ENCODE measurements at places on chromosomes 4 and X.
A peak's percentile ranks its signal among the peaks of the same experiment; 100 is the strongest.

- no peak for DNase-seq
These were observed 3.4 kb downstream of the HEPH start for GRCh38 chrX:66167431-66167830.

GRCh38 chr4:158630893-158631292 is 40.8 kb downstream of the C4orf46 start:
- no peak for DNase-seq

DNA sequence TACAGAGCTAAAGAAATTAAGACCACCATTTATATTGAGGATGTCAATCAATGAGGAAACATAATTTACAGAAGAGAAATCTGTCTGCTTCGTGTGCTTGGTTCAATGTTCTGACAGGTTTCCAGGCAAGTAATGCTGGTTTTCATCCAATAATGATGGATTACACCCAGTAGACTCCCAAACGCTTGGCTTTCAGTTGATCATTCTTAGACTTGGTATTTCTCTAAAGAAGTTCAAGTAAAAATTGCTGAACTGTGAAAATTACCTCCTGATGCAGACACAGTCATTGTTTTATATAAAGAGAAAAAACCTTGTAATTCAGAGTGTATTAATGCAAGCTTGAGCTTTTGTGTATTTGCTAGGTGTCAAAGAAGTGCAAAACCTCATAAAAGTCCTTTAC is 85.0 kb downstream of the VCX3A start:
- DNase-seq, result no peak

GRCh38 chr4:150379454-150379853 is 202.5 kb upstream of the MAB21L2 start:
- DNase-seq, result no peak

DNA sequence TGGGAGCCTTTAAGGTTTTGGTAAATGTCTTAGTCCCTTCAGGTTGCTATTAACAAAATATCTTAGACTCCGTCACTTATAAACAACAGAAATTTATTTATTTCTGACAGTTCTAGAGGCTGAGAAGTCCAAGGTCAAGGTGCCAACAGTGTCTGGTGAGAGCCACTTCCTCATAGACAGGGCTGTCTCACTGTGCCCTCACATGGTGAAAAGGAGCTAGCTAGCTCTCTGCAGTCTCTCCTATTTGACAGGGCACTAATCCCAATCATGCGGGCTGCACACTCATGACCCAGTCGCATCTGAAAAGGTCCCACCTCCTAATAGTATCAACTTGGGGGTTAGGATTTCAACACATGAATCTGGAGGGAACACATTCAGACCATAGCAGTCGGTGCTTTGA is 63.4 kb upstream of the KLF3 start:
- no peak for DNase-seq

GRCh38 chrX:151702026-151702714 is 6.9 kb downstream of the PRRG3 start:
- DNase-seq, result no peak

DNA sequence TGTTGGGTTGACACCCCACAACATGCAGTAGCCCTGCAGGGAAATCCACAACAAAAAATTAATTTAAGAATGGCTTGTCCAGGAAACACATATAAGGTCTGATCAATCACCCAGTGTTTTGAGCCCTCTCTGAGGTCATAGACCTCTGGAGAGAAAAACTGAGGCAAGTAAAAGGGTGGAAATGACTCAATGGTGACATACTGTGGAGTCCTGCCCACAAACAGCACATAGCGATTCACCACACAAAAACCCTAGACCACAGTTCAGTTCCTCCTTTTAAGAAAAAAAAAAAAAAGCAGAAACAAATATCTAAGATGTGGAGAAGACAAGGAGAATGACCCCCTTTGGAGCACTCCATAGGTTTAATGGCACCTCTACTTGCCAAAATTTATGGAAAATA is 2691.0 kb downstream of the PCDH7 start:
- no peak for DNase-seq

- no peak for DNase-seq
These were observed at the start of gene GABRA4 for GRCh38 chr4:46993075-46994006. Gene GABRA4, minus strand, starts transcription at chr4:46993581. Its CDS starts 157 bp downstream, at chr4:46993424.

- DNase-seq, result no peak
These were observed 15.8 kb upstream of the LEF1 start for GRCh38 chr4:108184453-108185049.

DNA sequence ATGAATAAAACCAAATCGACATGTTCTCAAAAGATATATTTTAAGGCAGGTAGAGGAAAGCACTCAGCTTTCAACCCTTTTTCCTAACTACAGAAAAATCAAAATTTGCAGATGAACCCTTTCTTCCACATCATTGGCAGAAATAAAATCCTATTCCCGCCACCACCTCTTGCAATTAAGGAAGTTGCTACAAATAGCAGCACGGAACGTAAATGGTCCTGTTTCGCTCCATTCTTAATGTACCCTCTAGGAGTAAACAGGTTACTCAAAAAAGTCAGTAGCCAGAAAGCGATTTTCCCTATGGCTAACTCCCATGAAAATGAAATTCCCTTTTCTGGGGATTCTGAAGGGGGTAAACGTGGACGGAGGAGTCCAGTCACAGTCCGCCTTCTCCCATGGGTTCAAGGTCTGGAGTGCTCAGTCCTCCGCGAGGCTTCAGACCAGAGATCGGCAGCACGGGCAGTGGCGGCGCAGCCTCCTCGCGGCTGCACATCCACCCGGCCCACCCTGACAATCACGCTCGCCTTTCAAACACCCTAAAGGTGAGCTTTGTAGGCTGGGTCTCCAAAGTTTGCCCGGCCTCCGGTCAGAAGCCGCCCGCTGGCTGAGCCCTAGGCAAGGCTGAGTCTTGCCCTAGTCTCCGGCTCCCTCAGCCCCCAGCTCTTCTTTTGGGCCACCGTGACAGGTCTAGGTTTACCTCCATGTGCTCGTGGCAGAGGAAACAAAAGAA is 1.8 kb downstream of the ATP11C start:
- peak; percentile 21 for DNase-seq

DNA sequence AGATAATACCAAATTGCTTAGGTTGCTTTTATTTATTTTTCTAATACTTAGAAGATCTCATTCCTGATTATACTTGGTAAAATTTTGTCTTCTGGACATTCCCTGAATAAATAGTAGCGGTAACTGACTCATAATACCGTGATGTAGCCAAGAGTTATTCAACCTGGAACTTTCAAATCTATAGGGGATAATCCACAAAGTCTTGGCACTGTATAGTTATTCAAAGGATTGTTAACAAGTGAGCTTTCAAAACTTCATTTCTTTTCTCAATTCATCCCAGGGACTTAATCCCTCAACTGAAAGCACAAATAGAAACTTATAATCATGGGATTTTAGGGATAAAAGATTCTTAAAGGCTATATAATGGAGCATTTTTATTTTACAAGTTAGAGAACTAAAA is 1383.3 kb downstream of the FAM133A start:
- DNase-seq, result no peak

Data from activated naive CD4-positive, alpha-beta T cell treated with anti-CD3 and anti-CD28 coated beads, Interleukin-2, amount 50 U/mL, for 16 hours (primary cell).